Fibroblast of lung (primary cell): ENCODE measurements at places on chromosomes 3 and 15. TPM values are rescaled to one million over a fixed set of nuclear protein-coding genes. Genes with fewer than 3 reads are reported as not detected.

GRCh38 chr15:91369823-91370222 is 269.8 kb downstream of the SV2B start:
- no peak for DNase-seq

MANF gene
- total RNA-seq = 55.3 and 60.1 TPM in 2 replicates

TTLL13 gene
- under 0.01 TPM in 1 of 2 replicates, not detected in the other for total RNA-seq

DNA sequence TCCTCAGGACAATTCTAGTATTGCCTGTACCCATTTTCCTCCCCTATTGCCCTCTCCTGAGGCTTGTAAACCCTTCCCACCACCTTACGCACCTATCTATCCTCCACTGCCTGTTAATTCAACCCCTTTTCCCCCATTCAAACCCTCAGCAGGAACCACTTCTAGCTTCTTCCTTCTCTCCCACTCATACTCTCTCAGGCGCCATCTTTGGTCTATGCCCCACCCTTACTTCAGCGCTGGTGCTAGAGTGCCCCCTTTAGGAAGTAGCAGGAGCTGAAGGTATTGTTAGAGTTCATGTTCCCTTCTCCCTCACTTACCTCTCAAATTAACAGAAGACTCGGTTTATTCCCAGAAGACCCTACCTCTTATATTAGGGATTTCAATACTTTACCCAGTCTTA is 121.8 kb upstream of the NLGN1 start:
- no peak for DNase-seq

IL5RA gene
- not detected in 2 replicates for total RNA-seq
